ENCODE measurements at places on chromosomes 13 and 19.

DNA sequence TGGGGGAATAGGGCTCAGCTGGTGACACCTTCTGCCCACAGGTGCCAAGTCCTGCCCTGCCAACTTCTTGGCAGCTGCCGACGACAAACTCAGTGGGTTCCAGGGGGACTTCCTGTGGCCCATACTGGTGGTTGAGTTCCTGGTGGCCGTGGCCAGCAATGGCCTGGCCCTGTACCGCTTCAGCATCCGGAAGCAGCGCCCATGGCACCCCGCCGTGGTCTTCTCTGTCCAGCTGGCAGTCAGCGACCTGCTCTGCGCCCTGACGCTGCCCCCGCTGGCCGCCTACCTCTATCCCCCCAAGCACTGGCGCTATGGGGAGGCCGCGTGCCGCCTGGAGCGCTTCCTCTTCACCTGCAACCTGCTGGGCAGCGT, 2.1 kb downstream of the P2RY11 start:
- DNase-seq = no peak

- DNase-seq = no peak
Observed at GRCh38 chr13:110323172-110323891, 16.2 kb downstream of the COL4A2 start.

- peak; percentile 45 for DNase-seq
Observed at GRCh38 chr19:38617283-38617763, 430 bp downstream of the MAP4K1 start.

GRCh38 chr13:112056739-112057438, 10.1 kb upstream of the SOX1 start:
- no peak for DNase-seq

DNA sequence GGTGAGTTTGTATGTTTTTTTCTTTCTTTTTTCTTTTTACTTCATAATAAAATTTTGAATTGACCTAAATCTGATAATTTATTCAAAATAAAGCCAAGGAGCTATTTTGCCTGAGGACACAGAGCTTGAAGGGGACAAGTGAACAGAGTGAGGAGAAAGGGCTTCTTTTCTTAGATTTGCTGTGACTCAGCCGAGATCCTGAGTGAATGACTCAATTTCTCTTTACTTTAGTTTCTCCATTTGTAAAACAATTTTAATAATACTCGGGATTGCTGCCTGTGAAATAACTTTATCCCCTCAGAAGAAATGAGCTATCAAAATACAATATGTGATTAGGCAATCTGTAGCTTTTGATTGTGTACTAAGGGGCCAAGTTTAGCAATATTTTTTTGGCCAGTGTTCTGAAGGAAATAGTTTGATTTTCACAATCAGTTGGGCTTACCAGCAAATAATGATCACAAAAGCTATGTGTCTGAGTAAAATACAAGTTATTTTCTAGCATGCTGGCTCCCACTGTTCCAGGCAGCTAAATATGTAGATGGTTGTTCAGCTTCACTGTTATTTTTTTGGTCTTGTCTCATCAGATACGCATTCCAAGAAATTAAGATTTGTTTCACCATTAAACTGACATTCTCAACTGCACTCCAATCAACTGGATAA, 437.5 kb downstream of the FGF9 start:
- no peak for DNase-seq

DNA sequence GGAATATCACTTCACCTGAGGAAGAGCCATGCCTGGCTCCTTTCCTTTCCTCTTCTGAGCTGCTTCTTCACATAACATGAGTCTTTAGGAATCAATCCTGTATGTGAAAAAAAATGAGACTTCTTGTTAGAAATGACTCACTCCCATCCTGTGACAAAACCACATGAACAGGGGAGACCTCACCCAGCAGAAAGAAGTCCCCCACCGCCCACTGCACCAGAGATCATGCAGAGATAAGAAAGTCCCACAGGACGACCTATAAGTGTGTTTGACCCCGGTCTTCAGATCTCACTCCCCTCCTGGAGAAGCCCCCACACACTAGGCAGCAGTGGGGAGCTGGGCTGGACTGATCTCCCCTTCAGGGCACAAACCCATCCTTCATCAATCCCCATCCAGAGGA, 7.8 kb downstream of the ZNF600 start:
- peak; percentile 26 for DNase-seq

DNA sequence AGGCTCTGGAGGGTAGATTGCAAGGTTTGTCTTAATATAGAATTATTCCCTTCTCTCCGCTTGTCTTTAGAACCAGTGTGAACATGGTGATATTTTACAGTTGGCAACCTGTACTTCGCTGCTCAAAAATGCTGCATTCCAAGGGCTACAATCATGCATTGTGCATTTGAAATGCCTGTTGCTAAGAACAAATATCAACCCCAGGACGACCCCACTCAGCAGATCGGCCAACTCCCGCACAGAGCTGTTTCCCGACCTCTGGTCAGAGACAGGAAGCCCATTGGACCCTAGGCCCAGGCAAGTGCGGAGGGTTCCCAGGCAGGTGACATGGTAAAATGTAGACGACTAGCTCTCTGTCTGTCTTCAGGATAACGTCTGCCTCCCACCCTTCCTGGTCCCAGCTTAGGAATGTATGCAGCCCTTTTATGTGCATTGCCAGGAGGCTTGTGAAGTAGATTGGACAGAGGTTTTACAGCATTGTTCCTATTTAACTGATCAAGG, 263.5 kb downstream of the FOXO1 start:
- DNase-seq = no peak

DNA sequence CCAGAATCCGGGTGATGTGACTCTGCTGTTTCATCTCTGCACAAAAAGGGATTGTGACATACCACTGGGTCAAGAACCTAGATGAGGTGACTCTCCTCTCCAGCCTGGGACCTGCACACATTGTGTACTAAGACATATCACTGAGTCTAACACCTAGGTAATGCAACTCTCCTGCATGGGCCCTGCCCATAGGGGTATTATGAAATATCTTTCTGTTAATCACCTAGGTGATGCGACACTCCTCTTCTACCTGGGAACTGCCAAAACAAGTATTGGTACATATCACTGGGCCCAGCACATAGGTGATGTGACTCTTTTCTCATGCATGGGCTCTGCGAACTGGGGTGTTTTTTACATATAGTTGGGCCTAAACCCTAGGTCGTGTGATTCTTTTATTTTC, 35.5 kb upstream of the ZNF254 start:
- no peak for DNase-seq

GRCh38 chr13:94711561-94712286, 621 bp downstream of the SOX21 start:
- DNase-seq = no peak

DNA sequence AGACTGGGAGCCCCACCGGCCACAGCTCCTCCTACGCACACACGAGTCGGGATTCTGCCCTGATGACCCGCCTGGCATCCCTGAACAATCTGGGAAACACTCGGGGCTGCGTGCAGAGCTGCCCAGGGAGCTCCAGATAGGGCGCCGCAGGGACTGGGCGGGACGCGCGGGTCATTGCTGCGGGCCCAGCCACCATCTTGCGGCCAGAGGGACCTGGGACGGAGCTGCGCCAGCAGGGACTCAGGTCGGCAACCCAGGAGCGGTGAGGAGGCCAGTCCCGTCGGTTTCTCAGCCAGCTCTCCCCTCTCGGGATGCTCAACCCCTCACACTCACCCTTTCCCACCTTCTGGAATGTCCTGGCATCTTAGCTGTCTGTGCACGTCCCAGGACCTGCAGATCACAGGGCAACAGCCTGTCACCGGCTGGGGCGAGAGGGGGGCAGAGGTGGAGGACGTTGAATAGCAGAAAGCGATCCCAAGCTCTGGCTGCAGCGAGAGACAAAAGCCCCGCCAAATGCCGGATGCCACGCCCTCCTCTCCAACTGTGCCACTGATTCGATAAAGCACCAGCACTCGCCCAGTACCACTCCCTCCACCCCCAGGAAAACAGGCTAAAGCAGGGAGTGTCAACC, 20.4 kb upstream of the ZNF91 start:
- peak; percentile 17 for DNase-seq

Measured in CD4-positive, alpha-beta T cell treated with Interleukin-17A for 4 hours (primary cell).